ENCODE measurements at places on chromosomes 4 and X. TPM values are rescaled to one million over a fixed set of nuclear protein-coding genes. Genes with fewer than 3 reads are reported as not detected.

ADH5 gene
- total RNA-seq = 110 TPM

RHOXF2B gene
- total RNA-seq = not detected

ATP2B3 gene
- not detected for total RNA-seq

PCYT1B gene
- total RNA-seq = 0.21 TPM

CCNB3 gene
- total RNA-seq = 1.4 TPM

ADGRG4 gene
- total RNA-seq = not detected

SH3RF1 gene
- 19.9 TPM for total RNA-seq
